Stimulated activated CD4-positive, alpha-beta T cell treated with anti-CD3 and anti-CD28 coated beads, TNF-alpha, amount 100 ng/mL, for 1 hour (primary cell): ENCODE measurements at places on chromosomes 16 and 17.

DNA sequence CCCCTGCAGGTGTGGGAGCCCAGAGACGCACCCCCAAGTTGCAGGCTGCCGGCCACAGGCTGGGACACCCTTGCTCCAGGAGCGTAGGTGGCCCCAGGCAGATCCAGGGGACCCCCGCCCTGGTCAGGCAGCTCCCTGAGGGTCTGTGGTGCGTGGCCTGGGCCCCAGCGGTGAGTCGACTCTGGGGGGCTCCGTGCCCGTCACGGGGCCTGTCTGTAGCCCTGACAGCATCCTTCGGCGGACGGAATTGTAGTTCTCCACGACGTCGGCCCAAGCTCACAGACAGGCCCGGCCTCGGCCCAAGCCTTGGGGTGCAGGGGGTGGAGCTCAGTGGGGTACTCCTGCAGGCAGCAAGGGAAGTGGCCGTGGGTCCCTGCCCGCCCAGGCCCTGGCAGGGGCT is 82.9 kb downstream of the LMF1 start:
- DNase-seq = no peak

- DNase-seq = no peak
These were observed 742 bp upstream of the SLC16A13 start for GRCh38 chr17:7034955-7035590.

DNA sequence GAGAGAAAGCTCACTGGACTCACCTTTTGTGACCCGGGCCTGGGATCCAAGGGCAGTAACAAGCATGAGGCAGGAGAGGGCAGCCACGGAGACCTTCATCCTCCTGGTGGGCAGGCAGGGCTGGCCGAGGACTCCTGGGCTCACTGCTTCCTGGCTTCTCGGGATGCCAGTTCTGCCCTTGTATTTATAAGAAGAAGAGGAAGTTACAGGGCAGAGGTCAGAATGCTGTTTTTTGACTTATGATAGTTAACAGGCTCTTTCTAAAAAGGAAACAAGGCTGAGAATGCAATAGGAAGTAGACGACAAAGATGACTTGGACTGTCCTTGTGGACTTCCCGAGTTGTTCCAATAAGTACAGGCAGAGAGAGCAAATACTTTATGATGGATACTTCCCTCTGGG is at the start of gene CCL23:
Gene CCL23 (minus strand): TSS at position 174 of the 400 bp plus-strand sequence. CDS start 75 bp downstream, at position 99.
- DNase-seq = no peak

DNA sequence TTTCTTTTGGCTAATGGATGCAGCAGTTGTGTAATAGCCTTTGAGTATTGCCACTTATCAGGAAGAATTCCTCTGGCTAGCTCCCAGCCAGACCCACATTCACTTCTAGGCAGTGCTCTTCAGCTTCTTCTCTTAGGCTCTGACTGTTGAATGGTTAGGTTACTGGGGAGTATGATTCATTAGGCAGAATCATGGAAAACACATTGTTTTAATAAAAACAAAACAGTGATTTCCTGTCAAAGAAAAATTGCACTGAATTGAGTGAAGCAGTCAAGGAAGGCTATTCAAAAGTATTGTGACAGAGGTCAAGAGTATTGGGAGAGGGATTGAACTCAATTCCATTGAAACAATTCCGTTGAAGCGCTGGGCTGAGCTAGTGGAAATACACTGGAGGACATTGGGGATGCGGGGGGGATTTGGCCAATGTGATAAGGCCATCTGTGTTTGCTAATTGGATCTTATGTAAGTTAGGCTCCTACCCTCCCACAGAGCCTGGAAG is 68.0 kb downstream of the CNTNAP4 start:
- DNase-seq = no peak

GRCh38 chr16:67942200-67942509 is 1.8 kb downstream of the LCAT start:
- no peak for DNase-seq

DNA sequence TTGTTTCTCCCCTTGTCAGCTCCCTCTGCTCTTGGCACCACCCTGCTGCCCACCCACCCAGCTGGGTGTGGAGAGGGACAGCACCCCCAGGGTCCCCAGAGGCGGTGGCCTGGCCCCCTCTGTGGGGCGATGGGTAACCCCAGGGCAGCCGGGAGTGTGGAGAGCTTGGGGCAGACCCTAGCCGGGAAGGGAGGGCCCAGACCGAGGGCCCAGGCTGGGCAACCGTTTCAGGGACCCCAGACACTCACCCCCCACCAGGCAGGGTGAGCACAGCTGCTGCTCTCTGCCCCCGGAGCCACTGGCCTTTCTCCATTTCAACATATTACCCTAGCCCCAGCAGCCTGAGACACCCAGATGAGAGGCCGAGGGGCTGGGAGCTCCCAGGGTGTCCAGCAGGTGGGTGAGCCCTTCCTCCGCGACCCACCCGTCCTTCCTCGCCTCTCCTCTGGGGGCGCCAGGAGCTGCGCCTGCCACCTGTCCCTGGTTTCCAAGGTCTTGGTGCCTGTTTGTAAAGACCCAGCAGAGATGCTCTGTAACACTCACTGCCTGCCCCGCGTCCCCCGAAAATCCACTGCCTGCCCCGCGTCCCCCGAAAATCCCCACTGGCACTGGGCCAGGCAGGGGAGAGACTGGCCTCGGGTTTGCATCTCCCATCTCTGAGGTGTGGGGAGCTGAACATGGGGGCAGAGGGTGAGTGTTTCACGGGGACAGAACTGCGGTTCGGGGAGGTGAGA is 45.4 kb downstream of the BAHCC1 start:
- DNase-seq = no peak

DNA sequence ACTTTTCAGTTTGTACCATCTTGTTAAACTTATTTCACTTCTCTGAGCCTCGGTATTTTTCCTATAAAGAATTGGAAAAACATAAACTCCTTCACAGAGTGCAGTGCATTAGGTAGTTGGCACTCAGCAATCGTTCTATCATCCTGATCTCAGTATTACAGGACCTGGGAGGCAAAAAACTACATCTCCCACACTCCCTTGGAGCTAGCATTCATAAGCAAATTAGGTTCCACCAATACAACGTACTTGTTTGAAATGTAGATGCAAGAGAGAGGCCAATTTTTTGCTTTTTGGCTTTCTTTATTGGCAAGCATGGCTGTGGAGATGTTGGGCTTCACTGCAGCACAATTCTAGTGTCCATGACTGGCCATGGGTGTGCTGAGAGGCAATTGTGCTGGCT is 285.2 kb downstream of the CA10 start:
- DNase-seq = no peak

- no peak for DNase-seq
These were observed 17.9 kb downstream of the IGFBP4 start for GRCh38 chr17:40460968-40461731.

- no peak for DNase-seq
These were observed 205.2 kb downstream of the STX8 start for GRCh38 chr17:9370467-9370866.

DNA sequence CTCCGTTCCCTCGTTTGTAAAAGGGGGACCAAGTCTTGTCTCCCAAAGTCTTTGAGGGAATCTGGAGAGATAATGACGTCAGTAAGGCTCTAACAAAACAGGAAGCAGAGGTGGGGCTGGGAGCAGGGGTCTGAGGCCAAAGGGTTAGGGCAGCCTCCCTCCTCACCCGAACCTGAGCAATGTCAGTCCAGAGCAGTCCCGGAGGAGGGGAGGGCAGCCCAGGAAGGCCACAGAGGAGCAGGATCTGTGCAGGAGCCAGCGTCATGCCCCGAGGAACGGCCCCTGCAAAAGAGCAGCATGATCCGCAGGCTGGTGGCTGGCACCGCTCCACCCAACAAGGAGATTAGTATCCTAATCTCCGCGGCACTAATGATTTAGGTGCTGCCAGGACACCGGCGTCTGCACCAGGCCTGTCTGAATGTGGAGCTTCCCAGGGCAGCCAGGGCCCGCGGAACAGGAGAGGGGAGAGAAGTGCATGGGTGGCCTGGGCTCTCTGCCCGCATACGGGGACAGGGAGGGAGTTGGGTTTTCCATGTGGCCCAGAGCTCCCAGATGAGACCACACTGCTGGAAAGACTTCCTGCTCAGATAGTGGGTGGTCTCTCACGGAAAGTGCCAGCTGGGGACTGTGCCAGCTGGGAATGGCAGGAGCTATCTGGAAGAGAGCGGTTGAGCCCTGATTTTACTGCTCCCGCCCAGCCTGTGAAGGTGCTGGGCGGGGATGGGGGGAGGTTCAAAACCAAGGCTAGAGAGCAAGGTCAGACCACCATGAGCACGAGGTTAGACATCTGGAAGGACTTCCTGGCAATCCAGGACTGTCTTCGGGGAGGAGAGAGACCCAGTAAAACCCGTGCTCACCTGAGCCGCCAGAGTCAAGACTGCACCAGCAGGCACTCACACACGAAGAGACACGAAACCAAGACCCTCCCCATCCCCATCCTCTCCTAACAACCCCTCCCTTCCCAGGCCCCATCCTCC is 11.0 kb upstream of the KRT17 start:
- no peak for DNase-seq

- no peak for DNase-seq
These were observed 204.4 kb upstream of the HS3ST3A1 start for GRCh38 chr17:13806092-13806491.

DNA sequence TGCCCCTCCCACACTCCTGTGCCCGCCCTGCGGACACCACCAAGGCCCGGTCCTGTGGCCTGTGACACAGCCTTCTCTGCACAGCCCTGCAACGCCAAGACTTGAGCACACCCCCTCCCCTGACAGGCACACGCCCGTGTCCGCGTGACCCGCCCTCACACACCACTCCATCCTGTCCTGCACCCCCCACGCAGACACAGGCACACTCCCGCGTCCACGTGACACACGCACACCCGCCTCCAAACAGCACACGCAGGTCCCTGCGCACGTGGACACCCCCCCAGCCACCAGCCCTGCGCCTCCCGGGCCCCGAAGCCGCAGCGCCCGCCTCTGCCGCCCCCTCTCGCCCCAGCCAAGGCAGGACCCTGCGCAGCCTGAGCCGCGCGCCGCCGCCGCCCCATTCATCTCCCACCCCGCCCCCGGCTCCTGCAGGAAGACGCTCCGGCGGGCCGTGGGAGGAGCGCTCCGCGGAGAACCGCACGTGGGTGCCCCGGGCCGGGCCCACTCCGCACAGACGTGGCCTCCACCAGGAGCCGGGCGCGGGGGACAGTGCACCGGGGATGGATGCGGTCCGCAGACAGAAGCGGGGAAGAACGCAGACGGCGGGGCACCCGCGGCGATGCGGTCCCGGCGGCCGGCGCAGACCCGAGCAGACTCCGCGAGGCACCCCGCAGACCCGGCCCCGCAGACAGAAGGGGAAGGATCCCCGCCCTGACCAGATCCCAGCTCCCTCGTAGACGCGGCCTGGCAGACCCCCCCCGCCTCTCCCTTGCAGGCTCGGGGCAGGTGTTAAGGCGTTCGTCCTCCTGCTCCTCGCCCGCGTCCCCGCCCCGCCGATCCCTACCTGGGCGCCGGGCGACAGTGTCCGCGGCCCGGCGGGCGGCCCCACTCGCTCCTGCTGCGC is 506 bp downstream of the CAMKK1 start:
- peak; percentile 32 for DNase-seq

DNA sequence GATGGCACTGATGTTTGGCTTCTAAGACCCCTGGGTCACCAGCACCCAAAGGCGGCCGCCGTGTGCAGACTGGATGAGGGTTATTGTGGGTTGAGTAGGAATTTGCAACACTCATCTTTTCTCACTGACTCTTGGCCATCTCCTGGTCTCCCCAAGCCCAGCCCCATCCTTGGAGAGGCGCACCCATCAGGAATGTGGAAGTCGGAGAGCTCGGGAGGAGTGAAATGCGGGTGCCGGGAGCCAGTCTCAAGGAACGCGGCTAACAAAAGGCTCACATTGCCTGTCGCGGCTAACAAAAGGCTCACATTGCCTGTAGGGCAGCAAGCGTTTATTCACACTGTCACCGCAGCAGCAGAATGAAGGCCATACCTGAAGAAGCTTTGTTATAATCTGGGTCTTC is 248.6 kb downstream of the FOXL1 start:
- no peak for DNase-seq

DNA sequence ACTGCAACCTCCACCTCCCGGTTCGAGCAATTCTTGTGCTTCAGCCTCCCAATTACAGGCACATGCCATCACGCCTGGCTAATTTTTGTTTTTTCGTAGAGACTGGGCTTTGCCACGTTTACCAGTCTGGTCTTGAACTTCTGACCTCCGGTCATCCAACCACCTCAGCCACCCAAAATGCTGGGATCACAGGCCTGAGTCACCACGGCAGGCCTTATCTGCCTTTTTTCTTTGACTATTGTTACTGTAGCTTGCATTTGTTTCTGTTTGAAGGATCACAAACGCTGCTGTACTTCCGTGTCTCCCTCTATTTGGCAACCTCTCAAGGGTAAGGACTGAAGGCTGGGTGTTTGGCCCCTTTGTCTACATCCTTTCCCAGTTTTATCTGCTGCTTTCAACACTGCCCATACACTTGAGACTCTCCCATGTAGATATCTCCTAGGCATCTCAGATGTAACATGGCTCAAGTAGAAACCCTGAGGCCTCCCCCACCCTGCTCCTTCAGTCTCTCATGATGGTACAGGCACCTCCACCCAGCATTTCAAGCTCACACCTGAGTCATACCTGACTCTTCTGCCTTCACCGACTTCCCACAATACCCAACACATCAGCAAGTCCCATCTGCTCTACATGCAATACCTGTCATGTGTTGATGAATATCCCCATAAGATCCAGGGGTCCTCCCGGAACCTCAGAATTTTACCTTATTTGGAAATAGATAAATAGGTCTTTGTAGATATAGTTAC is 219.0 kb downstream of the CPPED1 start:
- DNase-seq = no peak

DNA sequence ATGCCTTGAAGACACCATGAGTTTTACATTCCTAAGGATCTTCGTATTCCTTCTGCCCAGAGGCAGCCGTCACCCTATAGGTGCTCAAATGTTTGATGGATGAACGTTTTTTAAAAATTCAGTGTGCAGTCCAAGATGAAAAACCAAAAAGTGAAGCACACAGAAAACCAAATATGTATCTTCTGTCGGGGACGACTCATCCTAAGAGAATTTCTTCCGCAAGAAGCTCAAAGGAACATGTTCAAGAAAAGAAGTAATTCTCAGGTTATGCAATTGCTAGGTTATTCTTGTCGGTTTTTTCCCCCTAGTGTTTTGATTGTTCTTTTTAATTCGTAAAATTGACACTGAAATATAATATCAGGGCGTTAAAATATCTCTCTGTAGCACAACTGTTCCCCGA is 1.4 kb downstream of the CENPV start:
- DNase-seq = no peak

- DNase-seq = no peak
These were observed 43.9 kb downstream of the TSC2 start for GRCh38 chr16:2091547-2092255.

GRCh38 chr17:56897646-56898424 is 16.0 kb downstream of the TRIM25 start:
- DNase-seq = no peak

DNA sequence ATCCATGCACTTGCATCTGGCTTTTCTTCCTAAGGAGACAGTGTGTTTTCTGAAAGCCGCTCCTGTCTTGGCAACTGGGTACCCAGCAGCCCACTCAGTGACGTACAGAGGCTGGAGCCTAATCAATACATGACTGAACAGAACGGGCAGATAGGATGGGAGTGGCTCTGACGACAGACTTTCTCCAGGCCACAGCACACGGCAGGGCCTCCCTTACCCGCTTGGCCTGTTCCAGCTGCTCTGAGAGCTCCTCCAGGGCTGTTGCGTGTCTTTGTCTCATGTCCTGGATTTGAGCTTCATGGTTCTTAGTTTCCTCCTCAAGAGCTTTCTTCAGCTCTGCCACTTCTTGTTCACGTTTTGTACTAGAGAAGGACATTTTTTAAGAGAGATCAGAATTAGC is 64.9 kb downstream of the NDEL1 start:
- DNase-seq = no peak

- no peak for DNase-seq
These were observed 14.2 kb upstream of the CACNG4 start for GRCh38 chr17:66950325-66950724.

- no peak for DNase-seq
These were observed 4.6 kb upstream of the TAF15 start for GRCh38 chr17:35804658-35805192.

GRCh38 chr17:61225178-61225882 is 174.3 kb upstream of the TBX2 start:
- DNase-seq = no peak
